ENCODE measurements at places on chromosomes 1 and 21.

DNA sequence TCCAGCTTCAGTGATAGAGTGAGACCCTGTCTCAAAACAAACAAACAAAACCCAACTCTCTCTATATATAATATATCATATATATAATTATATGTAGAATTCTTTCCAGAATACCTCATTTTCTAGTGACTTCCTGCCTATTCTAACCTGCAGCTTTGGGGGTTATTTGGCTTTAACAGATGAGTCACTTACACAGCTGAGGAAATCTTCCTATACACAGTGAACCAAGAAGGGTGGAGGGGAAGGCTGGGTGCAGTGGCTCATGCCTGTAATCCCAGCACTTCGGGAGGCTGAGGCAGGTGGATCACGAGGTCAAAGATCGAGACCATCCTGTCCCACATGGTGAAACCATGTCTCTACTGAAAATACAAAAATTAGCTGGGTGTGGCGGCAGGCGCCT, 9.2 kb downstream of the RAB29 start:
- DNase-seq = no peak

GRCh38 chr1:91201176-91201575, 179.3 kb upstream of the ZNF644 start:
- no peak for DNase-seq

GRCh38 chr1:23149114-23149513, 19.5 kb downstream of the LUZP1 start:
- no peak for DNase-seq

GRCh38 chr1:66671455-66671854, 80.8 kb upstream of the DYNLT5 start:
- no peak for DNase-seq

GRCh38 chr1:15176898-15177665, 23.5 kb downstream of the TMEM51 start:
- no peak for DNase-seq

GRCh38 chr1:150995896-150996295, 10.8 kb downstream of the MINDY1 start:
- peak; percentile 28 for DNase-seq

DNA sequence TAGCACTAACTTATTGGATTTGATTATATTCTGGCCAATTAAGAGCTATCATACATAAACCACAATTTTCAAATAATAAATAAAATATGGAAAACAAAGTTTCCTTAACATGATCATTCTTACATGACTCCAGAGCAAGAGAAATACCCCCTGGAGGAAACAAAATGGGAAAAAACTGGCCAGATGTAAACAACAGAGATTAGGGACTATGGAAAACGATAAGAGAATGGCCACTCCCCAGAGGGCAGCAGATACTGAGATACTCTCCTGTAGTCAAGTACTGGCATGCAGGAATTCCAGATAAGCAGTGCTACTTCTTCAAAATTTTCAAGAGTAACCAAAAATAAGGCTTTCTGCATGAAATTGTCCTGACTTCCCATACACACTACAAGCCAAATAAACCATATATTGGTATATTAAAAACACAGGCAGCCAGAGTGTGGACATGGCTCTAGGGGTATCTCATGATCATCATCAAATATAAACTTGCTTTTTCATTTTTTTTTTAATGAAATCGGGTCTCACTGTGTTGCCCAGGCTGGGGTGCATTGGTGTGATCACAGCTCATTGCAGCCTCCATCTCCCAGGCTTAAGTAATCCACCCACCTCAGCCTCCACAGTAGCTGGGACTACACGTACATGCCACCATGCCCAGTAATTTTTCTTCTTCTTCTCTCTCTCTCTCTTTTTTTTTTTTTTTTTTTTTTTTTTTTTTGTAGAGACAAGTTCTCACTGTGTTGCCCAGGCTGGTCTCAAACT, 118.5 kb downstream of the EIF4G3 start:
- DNase-seq = no peak

GRCh38 chr21:31043471-31043870, 5.2 kb upstream of the KRTAP19-8 start:
- DNase-seq = no peak

DNA sequence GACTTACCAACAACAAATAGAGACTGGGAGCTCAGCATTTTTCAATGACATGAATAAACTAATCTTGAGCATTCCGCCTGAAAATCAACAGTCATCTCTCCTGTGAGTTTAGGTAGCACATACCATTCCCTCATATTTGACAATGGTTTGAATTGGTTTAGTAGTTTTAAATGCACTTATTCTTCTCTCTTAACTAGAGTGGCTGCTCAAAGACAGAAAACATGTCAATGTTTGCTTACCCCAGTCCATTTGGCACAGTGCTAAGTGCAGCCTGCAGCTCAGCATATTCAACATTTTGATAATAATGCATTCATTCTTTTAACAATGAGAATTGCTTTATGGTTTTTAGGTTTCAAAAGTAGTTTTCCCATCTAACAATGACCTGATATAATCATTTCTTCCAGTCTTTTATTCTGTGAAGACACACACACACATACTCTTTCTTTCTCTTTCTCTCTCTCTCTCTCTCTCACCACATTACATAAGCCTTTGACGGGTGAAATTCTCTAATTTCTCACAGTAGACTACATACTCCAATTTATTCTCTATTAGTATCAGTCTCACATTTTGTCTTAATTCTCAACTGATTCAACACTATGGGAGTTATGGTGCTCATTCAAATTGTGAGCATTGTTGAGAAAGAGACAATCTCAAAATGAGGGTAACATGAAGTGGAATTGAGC, 432.3 kb downstream of the LRRIQ3 start:
- DNase-seq = no peak

GRCh38 chr1:117499071-117499470, 106.8 kb upstream of the TENT5C start:
- DNase-seq = no peak

DNA sequence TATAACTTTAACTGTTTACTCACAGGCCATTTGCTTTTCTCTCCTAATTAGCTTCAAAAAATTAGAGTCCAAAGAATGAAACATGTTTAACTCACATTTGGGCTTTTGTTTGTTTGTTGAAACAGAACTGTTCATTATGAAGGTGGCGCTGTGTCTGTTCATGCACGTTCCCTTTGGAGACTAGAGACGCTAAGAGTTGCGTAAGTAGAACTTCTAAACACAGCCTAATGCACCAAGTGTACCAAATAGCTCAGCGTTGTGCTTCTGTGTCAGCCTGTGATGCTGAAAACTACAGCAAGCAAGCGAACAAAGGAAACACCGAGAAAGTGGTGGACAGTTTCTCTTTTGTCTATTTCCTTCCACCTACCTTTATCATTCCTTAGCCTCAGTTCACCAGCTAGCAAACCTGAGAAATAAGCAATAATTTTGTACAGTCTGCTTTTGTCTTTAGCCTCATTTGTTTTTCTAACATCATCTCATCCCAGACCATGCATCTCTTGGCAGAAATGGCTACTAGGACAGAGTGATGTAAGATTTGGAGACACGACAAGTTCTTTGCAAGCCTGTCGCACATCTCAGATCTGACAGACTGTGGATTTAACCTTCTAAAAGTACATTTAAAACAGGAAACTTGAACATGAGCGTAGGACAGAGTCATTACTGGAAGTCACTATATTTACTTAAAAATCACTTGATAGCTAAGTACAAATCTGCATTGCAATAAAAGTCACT, 375.1 kb downstream of the RYR2 start:
- no peak for DNase-seq

- no peak for DNase-seq
Measured at GRCh38 chr1:150159550-150159949, 9.8 kb downstream of the PLEKHO1 start.

GRCh38 chr1:12166834-12167492, at the start of gene TNFRSF1B:
TNFRSF1B (plus strand) TSS chr1:12166991; CDS start chr1:12167092, 101 bp downstream.
- DNase-seq = peak; percentile 76

- DNase-seq = peak; percentile 50
Measured at GRCh38 chr1:34924759-34925555, 4.5 kb downstream of the DLGAP3 start.

- DNase-seq = no peak
Measured at GRCh38 chr1:152251391-152251790, 27.4 kb upstream of the HRNR start.

GRCh38 chr21:25895565-25896205, 160.9 kb downstream of the GABPA start:
- DNase-seq = no peak

GRCh38 chr1:43861988-43862735, 71.4 kb upstream of the ARTN start:
- DNase-seq = no peak

- no peak for DNase-seq
Measured at GRCh38 chr1:1225913-1226312, 5.9 kb downstream of the SDF4 start.

GRCh38 chr1:202029171-202029665, 18.8 kb downstream of the ELF3 start:
- no peak for DNase-seq

DNA sequence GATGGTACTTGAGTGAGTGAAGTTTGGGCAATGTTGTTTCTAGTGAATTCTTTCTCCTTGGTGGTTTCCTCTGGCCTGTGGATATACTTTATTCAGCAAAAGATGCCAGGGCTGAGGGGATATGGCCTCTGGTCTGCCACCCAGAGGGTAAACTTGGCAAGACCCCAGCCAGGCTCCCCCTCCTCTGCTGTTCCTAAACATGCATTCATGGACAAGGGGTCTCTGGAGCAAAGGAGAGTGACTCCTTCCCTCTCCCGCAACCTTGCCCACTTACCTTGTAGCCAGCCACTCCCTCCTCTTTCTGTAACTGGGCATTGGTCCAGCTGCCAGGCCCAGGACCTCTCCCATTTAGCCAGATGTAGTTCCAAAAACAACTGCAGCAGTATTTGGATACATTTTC, 43.8 kb downstream of the RUNX3 start:
- peak; percentile 1 for DNase-seq

- DNase-seq = no peak
Measured at GRCh38 chr1:53321366-53321765, 6.5 kb downstream of the LRP8 start.

- DNase-seq = no peak
Measured at GRCh38 chr1:24972221-24972914, 42.3 kb upstream of the RUNX3 start.

- no peak for DNase-seq
Measured at GRCh38 chr1:34906222-34906621, 23.2 kb downstream of the DLGAP3 start.

- DNase-seq = no peak
Measured at GRCh38 chr1:45403718-45404117, 63.5 kb upstream of the MUTYH start.

- no peak for DNase-seq
Measured at GRCh38 chr1:180918519-180918918, 5.8 kb downstream of the KIAA1614 start.

DNA sequence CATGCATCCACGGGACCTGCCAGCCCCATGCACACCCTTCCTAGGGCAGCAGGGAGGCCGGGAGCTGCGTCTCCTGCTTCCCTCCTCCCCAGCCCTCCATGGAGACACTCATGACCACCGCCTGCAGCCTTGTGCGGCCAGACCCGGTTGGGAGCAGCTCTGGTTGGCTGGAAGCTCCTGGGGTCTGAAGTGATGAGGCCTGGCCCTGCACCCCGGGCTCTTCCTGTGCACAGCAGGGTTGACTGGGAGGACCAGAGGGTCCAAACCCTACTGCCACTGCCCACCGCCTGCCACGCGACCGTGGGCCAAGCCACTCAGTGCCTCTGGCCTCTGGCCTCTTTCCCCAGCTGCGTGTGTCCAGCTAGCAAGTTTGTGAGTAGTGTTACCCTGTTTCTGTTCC, 111.1 kb upstream of the COL6A1 start:
- DNase-seq = no peak

GRCh38 chr1:216576234-216576937, 146.8 kb downstream of the ESRRG start:
- no peak for DNase-seq

DNA sequence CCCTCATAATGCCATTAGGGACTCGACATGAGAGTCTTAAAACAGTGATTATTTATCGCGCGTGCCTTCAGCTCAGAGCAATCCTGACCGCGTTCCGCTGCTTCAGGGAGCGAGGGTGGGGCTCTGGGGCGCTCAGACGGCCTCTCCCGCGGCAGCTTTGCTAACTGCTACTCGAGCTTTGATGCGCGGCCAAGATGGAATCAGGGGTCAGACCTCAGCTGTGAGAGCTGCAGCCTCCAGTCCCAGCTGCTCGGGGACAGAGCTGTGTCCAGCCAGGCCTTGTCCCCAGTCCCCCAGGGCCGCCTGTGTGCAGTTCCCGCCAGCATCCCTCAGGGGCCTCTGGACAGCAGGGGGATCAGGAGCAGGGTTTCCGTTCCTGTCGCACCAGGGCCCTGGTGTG, 104.6 kb upstream of the TTC34 start:
- no peak for DNase-seq

- no peak for DNase-seq
Measured at GRCh38 chr1:10530281-10530740, 55.6 kb downstream of the PEX14 start.

DNA sequence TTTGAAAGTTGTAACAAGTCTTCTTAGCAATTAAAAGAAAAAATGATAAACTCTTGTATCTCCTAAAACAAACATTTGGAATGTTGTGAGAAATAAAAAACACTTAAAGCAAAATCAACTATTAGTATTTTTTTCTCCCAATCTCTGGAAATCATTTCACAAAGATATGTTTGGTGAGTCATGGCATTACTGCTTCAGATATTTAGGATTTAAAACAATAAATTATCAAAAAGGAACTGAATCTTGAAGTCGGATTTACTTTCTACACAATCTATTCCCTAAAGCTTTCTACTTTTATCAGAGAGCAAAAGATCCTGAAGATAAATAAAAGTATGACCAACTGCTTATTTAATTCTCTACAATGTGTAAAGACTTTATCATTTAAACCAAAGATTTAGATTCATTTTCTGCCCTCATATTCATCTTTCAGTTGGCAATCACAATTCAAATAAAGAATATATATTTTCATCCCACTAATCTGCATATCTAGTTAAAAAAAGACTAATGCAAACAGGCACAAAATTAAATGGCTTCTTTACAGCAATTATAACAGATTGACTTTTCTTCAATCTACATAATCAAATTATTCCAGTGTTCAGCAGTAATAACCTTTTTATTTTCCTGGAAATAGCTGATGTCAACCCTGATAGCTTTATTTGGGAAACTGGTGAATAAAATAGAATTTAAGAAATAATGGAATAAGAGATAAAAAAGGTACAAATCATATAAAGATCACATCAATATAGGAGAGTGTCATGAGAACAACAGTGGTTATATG, 230.0 kb downstream of the COP1 start:
- no peak for DNase-seq

DNA sequence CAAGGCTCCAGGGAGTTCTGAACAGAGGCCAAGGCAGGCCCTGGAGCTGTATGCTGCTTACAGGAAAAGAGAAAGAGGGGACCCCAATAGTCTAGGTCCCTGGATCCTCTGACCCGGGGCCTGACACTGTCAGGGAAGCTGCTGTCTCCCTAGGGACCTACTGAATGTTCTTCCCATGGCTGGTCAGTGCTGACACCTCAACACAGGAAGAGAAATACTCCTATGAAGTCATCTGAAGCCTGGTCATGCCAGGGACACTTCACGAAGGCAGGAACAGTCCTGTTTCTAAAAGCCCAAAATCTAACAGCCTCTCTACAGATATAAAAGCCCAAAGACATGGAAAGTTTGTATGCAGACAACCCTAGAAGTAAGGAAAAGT, 1.7 kb upstream of the LAD1 start:
- no peak for DNase-seq

Data from activated naive CD4-positive, alpha-beta T cell treated with Interleukin-2 at 50 U/mL for 16 hours (primary cell).